Heart right ventricle (tissue), 16 donors: ENCODE measurements at places on chromosomes 1 and 21. TPM values are rescaled to one million over a fixed set of nuclear protein-coding genes. Genes with fewer than 3 reads are reported as not detected.
A peak's percentile ranks its signal among the peaks of the same experiment; 100 is the strongest.

The KMO gene
- total RNA-seq: 0.55 TPM

The TRIM46 gene
- total RNA-seq: not detected

- DNase-seq: no peak
Measured at GRCh38 chr1:212957546-212957945, 7.2 kb downstream of the VASH2 start.

GRCh38 chr1:203799157-203799556, 3.7 kb downstream of the ZBED6 start:
- DNase-seq: no peak

DNA sequence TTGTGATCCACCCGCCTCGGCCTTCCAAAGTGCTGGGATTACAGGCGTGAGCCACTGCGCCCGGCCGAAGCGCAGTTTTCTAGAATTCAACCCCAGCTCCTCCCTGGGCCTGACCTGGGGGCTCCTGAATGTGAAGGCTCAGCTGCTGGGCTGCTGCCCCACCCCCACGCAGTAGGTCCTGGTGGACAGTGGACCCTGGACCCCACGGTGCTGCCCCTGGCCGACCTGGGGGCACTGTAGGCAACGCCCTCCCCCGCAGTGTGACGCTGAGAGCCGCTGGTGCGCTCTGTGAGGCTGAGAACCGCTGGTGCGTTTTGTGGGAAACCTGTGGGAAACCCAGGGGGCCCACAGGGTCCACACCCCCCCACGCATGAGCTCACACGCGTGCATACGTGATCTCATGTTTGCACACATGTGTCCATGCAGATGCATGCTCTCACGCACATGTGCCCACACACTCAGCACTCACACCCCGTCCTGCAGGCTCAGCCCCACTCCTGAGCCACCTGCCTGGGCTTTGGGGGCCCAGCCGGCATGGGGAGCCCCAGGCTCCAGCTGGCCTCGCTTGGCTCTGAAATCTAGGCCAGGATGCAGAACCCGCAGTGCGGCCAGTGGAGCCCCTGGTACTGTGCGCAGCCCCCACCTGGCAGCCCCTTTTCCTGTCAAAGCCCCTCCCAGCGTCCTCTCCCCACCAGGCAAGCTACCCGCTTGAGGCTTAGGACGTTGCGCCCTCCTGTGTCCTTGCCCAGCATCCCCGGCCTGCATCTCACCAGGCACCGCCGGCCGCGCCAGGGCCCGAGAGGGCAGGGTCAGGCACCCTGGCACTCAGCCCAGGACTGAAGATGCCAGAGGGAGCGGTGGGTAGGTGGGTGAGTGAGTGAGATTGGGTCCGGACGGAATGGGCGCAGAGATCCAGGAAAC, 67.7 kb downstream of the COL18A1 start:
- no peak for DNase-seq

GRCh38 chr21:15007716-15008296, 57.0 kb downstream of the NRIP1 start:
- DNase-seq: no peak

GRCh38 chr1:53145942-53146708, 3.7 kb upstream of the SLC1A7 start:
- DNase-seq: peak; percentile 41

DNA sequence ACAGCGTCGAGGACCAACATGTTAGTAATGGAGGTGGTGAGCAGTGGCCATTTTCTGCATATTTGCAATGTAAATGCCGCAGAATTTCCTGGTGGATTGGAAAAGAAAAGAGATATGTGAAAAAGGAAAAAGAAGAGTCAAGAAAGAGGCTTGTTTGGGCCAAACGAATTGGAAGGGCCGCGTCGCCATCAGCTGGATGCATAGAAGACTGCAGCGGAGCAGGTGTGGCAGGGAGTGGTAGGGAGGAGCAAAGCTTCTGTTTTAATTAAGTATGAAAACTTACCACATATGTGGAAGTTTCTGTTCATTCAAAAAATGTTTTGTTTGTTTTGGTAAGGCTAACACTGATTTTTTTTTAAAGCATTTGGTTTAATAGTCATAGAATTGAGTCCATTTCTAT, 690.7 kb downstream of the NCAM2 start:
- peak; percentile 17 for DNase-seq

GRCh38 chr1:1582585-1583346, 8.1 kb upstream of the SSU72 start:
- DNase-seq: no peak

- DNase-seq: no peak
Measured at GRCh38 chr1:221164029-221164428, 284.8 kb downstream of the HLX start.
